ENCODE measurements at places on chromosomes 6 and 20.

DNA sequence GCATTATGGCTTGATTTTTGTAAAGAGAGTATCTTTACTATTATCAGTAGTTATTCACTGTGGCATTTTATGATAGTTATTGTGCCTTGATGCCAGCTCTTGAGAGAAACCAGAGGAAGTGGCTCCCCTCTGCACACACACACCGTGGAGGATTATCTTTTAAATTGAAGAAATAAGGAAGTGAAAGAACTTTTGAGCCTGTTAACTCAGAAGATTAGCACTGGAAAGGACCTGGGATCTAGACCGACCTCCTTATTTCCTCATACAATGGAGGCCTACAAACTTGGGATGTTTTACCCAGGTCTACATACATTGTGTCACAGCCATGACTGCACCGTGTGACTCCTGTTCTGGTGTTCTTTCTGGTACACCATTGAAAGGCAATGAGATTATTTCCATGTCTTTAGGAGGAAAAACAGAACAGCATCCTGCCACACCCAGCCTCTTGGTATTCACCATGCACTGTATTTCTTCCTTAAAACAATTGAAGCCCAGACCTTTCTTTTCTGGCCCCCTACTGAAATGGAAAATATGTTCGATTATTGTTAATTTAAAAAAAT is 40.6 kb downstream of the HECA start:
- no peak for DNase-seq

DNA sequence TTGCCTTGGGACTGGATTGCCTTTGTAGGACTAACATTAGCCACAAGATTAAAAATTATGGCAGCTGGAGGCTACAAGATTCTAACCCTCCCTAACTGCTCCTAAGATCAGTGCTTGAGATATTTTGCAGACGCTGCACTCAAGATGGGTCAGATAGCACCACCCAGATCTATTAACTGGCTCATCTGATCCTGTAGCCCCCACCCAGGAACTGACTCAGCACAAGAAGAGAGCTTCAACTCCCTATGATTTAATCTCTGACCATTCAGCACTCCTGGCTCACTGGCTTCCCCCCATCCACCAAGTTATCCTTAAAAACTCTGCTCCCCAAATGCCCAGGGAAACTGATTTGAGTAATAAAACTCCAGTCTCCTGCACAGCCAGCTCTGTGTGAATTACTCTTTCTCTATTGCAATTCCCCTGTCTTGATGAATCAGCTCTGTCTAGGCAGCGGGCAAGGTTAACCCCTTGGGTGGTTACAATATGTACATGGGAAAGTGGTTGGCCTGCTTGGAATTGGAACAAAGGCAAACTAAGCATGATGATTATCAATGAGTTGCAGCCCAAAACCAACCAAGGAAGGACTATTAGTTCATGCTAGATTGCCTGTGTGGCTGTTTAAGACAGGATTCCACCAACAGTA is 111.3 kb downstream of the OR2B2 start:
- no peak for DNase-seq

- no peak for DNase-seq
Measured at GRCh38 chr6:122803171-122803661, 14.2 kb downstream of the SMPDL3A start.

- DNase-seq = no peak
Measured at GRCh38 chr6:63307581-63308246, 12.1 kb downstream of the LGSN start.

GRCh38 chr6:4008324-4009047 is 70.5 kb downstream of the FAM217A start:
- no peak for DNase-seq

DNA sequence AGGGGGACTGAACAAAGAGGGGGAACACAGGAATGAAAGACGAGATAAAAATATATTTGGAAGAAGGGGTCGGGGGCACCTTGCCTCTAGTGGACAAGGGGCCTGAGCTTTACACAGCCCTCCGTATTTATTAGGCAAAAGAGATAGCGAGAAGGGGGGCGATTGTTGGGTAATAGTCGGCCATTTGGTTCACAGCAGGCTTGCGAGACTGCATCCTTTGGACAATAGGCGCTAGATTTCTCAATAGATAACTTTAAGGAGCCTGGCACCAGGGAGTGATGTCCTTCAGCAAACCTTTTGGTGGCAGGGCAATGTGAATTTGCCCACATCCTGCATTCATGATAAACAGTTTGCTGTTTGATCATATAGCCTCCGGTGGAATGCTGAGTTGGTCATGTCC is 3.0 kb upstream of the NANP start:
- DNase-seq = no peak

- DNase-seq = no peak
Measured at GRCh38 chr6:20948556-20948955, 414.3 kb downstream of the CDKAL1 start.

DNA sequence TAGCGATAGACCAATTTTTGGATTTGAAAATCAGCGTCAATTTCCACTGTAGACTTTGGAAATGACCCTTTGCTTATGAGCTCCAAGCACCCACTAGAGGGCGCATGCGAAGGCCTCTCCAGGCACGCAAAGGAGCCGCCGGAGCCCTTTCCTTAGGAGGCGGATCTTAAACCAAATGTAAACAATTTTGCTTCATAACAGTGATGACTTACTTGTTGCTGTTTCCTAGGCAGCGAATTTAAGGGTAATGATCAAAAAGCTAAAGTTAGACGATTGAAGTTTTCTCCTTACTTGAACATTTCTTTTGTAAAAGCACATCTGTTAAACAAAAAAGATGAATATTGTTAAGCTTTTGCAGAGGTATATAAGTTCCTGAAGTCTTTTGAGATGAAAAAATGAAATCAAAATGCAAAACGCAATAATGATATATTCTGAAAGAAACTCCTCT is 29.2 kb upstream of the EXOC2 start:
- DNase-seq = peak; percentile 67

DNA sequence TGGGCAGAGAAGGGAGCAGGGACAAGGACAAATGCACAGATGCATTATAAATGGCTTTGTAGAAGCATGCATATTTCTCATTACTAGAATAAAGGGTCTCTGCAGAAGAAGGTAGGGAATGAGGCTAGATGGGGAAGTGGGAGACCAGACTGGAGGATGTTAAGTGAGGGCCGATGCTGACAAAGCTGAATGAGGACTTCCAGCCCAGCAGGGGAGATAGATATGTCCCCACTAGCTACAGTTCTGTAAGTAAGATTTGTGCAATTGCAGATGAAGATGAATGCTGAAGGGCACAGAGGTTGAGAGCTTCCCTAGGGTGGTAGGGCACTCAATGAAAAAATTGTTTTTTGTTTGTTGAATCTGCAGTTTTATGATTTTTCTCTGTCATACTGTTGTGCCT is 16.9 kb downstream of the ADGRG6 start:
- no peak for DNase-seq
